Activated CD4-positive, alpha-beta T cell treated with anti-CD3 and anti-CD28 coated beads, Interleukin-2, amount 10 ng/mL, durations not matched to agents 24 days and 14 days (primary cell): ENCODE measurements at places on chromosomes 4 and X.

GRCh38 chrX:129058405-129058804 is 464.9 kb downstream of the SMARCA1 start:
- DNase-seq, result no peak

- peak; percentile 84 for DNase-seq
These were observed 11.3 kb downstream of the PNCK start for GRCh38 chrX:153662266-153662665.

- DNase-seq, result no peak
These were observed 3.4 kb upstream of the S100G start for GRCh38 chrX:16646366-16647138.

- DNase-seq, result no peak
These were observed 470.8 kb upstream of the IGFBP7 start for GRCh38 chr4:57580710-57581599.

DNA sequence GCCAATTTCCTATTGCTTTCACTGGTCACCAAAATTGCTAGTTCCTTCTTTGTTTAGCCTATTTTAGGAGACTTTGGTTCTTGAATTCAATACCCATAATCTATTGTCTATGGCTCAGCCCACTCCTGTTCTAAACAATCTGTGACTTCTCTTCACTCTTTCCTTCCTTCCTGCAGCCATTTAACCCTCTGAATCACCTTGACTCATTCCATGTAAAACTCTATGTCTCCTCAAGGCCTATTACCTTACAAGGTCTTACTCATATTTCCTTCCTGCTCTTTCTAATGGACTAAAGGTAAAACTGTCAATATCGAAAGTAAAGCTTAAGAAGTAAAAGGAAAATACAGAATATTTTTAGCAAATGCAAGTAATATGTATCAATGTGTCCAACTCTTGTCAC is 301.6 kb downstream of the ARHGAP24 start:
- no peak for DNase-seq

DNA sequence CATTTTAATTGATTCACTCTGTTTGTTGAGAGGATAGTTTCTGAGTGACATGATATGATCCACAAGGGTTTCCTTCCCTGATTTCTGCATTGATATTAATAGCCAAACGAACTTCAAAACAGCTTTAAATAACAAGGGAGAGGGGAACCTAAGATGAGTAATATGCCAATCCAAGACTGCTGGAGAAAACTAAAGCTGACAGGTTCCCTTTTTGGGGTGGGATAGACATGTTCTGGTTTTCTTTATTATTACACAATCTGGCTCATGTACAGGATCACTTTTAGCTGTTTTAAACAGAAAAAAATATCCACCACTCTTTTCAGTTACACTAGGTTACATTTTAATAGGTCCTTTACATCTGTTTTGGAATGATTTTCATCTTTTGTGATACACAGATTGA is 182.2 kb downstream of the AR start:
- no peak for DNase-seq
